Calu3 (cell line): ENCODE measurements at places on chromosomes 4 and X. TPM values are rescaled to one million over a fixed set of nuclear protein-coding genes. Genes with fewer than 3 reads are reported as not detected.

NPNT gene
- 88.5 and 90.1 TPM in 2 replicates for total RNA-seq

- no peak for DNase-seq
- H3K27me3 ChIP-seq: no peaks in the 10 kb centered on the region
- H3K27ac ChIP-seq: no peak overlapping the region
- H3K4me3 ChIP-seq: no peak overlapping the region
- H3K36me3 ChIP-seq: no peaks in the 10 kb centered on the region
Observed at GRCh38 chr4:185504098-185505047, 30.9 kb downstream of the PDLIM3 start.

GRCh38 chrX:71671043-71671780 lies 3.9 kb downstream of the LOC101059915 start:
- no peak overlapping the region for H3K4me3 ChIP-seq
- no peak overlapping the region for H3K27ac ChIP-seq
- H3K4me1 ChIP-seq: no peaks in the 10 kb centered on the region
- H3K27me3 ChIP-seq: no peaks in the 10 kb centered on the region

- no peak overlapping the region for H3K4me3 ChIP-seq
- H3K27me3 ChIP-seq: no peaks in the 10 kb centered on the region
- no peaks in the 10 kb centered on the region for H3K4me1 ChIP-seq
- H3K36me3 ChIP-seq: no peaks in the 10 kb centered on the region
- no peak overlapping the region for H3K27ac ChIP-seq
- no peak for DNase-seq
Observed at GRCh38 chr4:72094059-72094797, 62.4 kb downstream of the NPFFR2 start.

DNA sequence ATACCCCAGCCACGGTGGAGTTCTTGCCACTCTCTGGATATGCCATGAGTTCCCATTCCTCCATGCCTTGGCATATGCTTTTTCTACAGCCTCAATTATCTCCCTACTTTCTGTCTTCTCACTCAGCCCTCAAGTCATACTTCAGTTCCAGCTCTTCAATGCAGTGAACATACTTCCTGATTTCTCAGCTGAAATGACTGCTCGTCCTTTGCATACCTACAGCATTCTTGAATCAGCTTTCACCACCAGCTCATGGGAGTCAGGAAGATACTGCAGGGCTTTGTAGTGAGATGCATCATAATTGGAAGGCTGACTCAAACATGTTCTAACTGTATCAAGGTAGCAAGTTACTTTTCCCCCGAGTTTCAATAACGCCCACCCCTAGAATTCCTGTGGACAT lies 118.4 kb downstream of the APBB2 start:
- no peak overlapping the region for H3K27ac ChIP-seq
- no peaks in the 10 kb centered on the region for H3K36me3 ChIP-seq
- DNase-seq: no peak
- no peak overlapping the region for H3K4me3 ChIP-seq
- no peaks in the 10 kb centered on the region for H3K27me3 ChIP-seq
- no peaks in the 10 kb centered on the region for H3K4me1 ChIP-seq

- H3K4me1 ChIP-seq: no peaks in the 10 kb centered on the region
- peak; percentile 17 for DNase-seq
- no peaks in the 10 kb centered on the region for H3K27me3 ChIP-seq
- H3K36me3 ChIP-seq: no peaks in the 10 kb centered on the region
Observed at GRCh38 chr4:169307576-169307975, 36.8 kb upstream of the SH3RF1 start.
